Coronary artery (tissue), 2 donors: ENCODE measurements at places on chromosomes 3 and 15.

DNA sequence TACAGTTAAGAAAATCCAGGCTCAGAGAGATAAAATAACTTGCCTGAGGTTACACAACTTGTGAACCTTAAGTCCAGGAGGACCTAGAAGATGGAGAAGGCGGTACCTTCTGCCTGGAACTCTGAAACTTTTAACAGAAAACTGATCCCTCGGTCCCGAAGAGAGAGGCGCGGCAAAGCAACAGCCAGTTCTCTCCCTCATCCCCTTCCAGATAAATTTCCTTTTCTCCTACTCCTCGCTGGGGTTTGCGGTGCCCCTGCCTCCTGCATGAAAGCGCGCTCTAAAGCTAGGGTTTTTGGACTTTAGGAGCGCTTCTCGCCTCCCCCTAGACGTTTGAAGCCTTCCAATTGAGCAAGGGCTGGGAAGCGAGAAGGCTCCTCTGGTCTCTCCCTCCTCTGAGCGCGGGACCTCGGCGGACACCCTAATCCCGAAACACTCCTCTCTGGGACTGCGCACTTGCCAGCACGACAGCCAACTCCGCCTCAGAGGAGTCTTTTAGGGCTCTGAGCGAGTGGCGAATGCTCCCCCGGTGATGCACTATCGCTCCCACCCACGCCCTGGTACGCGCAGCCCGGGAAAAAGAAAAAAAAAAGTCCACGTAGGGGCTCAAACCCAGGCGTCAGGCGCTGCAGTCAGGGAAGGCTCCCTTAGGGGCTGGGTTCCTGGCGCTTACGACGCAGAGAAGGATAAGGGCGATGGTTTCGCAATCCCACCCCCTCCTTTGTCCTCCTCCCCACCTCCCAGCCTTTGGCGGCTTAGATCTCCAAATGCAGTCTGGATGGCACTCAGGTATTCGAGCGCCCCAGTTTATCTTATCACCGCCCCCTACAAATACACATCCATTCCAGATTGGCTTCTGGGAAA lies 7.9 kb upstream of the EOMES start:
- DNase-seq: no peak

DNA sequence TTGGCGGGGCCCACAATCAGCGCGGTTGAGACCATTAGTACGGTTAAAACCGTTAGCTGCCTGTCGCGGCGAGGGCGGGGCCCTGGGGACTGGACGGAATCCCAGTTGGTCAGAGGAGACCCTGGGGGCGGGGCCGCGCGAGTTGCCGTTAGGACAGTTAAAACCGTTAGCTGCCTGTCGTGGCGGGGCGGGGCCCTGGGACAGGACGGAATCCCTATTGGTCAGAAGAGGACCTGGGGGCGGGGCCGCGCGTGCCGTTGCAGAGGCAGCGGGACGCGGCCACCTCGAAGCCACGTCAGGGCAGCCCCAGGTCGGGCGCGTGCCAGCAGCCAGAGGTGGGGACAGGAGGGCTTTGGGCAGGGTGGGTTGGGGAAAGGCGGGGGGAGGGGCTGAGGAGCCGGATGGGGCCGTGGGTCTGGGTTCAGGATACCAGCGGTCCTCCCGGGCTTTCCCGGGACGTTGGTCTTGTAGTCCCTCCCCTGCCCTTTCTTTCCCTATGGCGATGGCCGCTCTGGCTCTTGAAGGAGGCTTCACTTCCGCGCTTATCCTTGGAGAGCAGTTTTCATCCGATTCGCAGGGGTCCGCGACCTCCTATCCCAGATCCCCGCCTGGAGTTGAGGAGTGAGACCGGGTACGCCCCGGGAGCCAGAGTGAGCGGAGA lies 28.0 kb downstream of the KLHDC8B start:
- DNase-seq: peak; percentile 93

- no peak for DNase-seq
These were observed 22.2 kb downstream of the BTD start for GRCh38 chr3:15623535-15624440.

GRCh38 chr3:90007778-90008499 lies 900.5 kb downstream of the EPHA3 start:
- DNase-seq: no peak

DNA sequence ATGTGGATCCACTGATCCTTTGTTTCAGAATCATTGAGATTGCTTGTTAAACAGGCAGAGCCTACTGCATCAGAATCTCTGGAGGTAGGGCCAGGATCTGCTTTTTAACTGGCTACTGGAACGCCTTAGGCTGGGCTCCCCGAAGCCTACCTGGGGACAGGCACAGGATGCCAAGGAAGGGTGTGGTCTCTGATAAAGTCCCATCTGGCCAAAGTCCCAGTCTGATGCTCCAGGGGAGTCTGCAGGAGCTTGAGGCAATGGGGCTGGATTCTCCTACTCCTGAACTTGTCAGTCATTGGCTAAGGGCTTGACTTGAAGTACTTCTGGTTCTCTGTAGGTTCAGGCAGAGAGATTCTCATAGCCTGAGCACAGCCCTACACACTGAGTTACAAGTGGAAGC lies 22.4 kb upstream of the CCK start:
- DNase-seq: no peak

DNA sequence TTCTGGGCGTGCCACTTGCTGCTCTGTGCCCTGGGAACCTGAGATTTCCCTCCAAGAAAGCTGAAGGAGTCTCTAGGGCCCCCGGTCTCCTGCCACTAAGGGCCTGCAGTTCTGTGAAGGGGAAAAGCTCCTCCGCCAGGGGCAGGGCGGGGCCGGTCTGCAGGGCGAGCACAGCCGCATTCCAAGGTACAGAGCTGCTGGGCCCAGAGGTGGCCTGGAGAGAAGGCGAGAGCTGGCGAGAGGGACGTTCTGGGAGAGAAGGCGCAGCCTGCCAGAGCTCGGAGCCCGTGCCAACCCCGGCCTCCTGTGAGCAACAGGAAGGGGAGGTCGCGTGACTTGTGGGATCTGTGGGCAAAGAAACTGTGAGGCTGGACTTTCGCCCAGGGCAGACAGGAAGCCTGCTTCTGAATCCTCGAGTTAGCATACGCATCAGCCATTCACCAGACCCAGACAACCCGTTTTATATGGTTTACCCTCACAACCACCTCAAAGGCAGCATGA lies 500.4 kb downstream of the SHQ1 start:
- DNase-seq: peak; percentile 89

DNA sequence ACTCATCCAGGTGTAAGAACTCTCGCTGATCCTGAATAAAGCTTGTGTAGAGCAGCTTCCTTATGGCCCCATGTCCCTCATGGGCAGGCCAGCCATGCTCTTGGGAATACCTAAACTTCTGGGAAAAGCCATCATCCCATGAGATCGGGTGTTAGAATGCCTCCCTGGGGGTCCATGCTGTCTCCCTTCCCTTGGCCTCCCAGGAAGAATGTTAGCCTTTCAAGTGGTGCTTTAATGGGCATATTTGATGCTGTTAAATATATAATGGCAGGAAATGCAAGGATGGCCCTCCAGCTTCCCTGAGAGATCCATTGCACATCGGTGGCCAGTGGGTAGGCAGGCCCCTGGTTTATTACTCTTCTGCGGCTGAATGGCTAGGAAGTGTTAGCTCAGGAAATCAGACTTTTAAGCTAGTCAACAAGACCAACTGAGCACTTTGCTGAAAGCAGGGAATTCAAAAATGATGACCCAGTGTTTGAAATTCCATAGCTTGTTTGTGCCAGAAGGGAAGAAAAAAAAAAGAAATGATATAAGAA lies 60.5 kb upstream of the LRTM1 start:
- no peak for DNase-seq

DNA sequence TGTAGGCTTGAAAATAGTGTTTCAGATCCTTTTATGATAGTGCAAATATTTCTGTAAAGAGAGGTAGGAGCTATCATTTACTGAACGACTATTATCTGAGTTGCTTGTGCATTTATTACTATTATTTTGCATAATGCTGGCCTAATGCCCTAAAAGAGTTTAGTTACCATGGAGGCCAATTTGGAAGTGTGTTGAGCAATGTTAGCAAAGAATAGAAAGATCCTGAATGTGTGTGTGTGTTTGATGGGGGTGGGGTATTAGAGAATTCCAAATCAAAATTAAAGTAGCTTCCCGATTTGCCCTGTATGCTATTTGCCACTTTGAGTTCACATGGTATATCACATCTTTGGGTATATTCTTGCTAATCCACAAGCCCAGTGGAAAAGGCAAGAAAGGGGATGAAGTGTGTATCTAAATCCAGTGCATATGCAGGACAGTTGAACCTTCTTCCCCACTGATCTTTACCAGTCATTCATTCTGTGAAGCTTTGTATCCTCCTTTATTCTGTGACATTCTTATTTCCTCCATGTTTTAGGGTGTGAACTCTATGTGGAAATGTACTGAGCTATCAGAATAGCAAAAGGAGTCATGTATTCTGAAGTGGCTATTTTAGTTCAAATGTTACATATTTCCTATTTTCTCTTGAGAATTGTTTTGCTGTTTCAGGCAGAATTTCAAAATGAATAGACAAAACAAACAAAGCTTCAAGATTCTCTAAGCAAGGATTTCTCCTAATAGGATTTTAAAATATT lies 45.7 kb upstream of the PLSCR5 start:
- DNase-seq: no peak

GRCh38 chr3:169009453-169009852 lies 654.1 kb downstream of the MECOM start:
- no peak for DNase-seq

DNA sequence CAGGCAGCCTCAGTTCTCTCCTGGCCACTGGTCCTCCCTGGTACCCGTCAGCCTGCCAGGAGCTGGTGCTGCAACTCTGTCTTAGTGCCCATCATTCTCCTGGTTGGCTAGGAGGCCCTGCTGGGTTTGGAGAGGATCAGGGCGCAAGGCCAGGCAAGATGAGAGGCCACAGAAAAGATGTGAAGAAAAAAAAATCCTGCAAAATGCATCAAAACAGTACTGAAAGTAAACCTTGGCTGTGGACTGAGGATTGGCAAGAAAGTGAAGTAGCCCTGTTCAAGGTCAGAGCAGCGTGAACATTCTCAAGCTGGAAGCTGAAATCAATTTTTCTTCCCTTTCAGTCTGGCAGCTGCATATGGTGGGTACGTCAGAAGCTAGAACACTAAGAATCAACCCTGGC lies 74.2 kb downstream of the GTF2E1 start:
- DNase-seq: no peak

GRCh38 chr3:183212565-183212964 lies 40.5 kb upstream of the B3GNT5 start:
- no peak for DNase-seq

GRCh38 chr3:118292841-118293240 lies 741.8 kb downstream of the IGSF11 start:
- DNase-seq: no peak

DNA sequence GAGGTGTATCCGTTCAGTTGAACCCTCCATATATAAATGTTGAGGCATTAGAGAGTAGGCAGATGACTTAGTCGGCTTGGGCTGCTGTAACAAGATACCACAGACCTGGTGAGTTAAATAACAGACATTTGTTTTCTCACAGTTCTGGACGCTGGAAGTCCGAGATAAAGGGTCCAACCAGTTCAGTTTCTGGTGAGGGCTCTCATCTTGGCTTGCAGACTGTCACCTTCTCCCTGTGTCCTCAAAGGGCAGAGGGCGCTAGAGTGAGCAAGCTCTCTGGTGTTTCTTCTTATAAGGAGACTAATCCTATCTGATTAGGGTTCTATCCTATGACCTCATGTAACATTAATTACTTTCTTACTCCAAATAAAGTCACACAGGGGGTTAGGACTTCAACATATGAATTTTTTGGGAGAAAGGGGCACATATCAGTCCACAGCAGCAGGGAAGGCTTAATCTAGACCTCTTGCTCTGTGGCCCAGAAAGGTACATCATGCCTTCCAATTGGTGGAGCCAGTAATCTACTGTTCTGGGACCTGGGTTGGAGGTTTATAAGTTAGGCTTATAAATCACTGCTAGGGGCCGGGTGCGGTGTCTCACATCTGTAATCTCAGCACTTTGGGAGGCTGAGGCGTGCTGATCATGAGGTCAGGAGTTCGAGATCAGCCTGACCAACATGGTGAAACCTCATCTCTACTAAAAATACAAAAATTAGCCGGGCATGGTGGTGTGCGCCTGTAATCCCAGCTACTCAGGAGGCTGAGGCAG lies 26.3 kb upstream of the SLC28A2 start:
- DNase-seq: no peak

DNA sequence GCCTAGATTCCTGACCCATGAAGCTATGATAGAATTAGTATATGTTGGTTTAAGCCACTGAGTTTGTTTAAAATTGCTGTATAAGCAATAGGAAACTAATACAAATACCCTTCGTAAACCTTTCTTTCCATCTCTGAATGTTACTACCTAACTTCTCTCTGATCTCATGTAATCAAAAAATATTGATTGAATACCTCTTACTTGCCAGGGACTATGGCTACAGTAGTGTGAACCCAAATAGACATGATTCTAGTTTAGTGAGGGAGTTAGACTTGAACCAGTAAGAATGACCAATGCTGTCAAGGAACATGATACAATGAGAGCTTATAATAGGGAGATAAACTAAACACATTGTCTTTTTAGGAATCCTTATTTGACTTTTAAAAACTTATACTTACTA lies 19.4 kb downstream of the STT3B start:
- no peak for DNase-seq

DNA sequence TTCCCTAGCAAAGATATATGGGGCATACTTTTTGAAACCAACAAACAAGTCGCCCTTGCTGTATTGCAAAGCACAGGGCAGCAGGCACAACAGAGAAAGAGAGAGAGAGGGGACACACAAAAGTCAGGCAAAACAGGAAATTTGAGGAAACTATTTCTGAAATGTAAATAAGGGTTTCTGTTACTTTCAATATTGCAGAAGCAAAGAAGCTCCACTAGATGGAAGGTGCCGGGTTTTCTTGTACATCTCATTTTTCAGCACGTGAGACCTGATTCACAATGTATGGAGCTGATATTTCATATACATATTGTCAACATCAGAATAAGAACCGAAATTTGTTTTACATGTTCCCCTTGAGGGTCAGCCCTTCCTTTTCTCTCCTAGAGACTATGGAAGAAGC lies 127.4 kb downstream of the FOXP1 start:
- DNase-seq: no peak

GRCh38 chr15:52306270-52306669 lies 10.7 kb upstream of the MYO5C start:
- no peak for DNase-seq

GRCh38 chr3:71492974-71493771 lies 90.4 kb downstream of the FOXP1 start:
- no peak for DNase-seq

DNA sequence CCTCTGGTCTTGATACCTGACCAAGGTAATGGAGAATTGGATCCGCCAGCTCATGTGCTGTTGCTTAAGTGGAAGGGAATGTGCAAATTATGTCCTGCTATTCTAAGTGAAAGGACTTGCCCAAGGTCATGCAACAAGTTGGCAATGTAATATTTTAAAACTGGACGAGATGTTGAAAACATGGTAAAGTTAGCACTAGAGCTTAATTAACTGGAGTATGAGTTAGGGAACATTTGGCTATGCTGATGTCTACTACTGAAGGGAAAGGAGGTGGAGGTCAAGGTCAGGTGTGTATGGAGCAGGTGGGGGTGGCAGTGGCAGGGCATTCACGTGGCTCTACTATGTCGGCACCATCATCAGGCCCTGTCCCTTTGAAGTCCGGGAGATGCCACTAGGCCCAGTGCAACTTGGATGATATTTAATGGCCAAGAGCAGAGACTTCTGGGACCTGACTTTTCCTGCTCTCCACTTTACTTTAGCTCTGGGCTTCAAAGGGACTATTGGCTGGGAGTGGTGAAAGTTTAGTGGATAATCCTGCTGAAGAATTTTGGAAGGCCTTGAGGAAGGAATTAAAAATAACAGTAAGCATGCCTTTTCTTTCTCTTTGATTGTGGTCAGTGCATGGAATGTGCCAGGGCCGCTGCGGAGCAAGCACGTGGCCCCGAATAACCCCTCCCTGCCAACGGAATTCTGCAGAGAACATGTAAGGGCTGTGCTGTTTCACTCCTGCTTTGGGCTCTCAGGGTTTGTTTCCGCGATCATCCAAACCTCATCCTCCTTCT lies 14.9 kb downstream of the SMAD3 start:
- peak; percentile 85 for DNase-seq
